ENCODE measurements at places on chromosomes 2 and 18.

- no peak for DNase-seq
These were observed 73.9 kb upstream of the NFATC1 start for GRCh38 chr18:79321625-79322405.

GRCh38 chr2:76448956-76449355 lies 738.2 kb upstream of the GCFC2 start:
- no peak for DNase-seq

GRCh38 chr2:69544951-69545350 lies 98.6 kb downstream of the AAK1 start:
- DNase-seq, result no peak

DNA sequence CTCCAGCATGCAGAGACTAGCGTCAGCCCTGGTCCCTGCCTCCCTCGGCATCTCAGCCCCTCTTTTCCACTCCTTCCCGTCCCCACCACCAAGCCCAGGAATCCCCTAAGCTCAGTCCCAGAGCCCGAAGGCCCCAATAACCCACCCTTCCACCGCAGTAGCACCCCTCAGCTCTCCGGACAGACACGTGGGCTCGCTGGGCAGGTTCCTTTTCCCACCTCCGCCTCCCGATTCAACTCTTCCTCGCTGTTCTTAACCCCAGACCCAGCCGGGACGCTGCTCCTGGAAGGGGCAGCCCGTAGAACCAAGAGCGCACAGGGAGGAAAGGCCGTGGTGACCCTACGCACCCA lies 1.4 kb downstream of the IHH start:
- peak; percentile 29 for DNase-seq

DNA sequence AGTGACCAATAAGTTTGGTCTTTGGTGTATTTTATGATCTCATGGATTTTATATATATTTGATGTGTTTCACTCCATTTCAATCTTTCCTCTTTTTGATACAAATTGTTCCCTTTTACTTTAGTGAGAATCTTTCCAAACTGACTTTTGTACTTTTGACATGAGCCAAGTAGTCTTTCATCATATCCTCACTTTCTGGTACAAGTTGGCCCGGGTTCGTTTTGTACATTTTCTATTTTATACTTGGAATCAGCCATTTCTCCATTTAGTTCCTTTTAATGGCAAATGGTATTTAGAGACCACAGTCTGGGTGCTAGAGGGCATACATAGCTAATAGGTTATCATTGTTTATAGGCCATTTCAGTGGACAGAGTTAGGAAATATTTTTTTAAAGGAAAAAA lies 147.9 kb upstream of the MYO3B start:
- DNase-seq, result no peak

DNA sequence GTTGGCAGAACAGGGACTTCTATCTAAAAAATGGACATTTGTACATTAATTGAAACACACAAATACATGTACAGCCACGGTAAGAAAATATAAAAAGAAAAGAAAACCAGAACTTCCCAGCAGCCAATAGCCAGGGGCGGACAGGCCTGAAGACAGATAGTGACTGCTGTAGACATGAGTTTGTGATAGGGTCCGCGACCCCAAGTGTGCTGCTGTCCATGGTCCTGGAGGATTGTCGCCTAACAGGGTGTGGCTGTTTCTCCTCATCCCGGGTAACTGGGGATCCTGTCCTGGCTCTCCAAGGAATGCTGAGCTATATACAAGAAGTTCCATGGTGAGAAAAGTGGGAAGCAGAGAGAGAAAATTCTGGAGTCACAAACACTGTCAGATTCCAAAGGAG lies 266.5 kb upstream of the SALL3 start:
- DNase-seq, result peak; percentile 60

- no peak for DNase-seq
These were observed 6.8 kb downstream of the EDAR start for GRCh38 chr2:108982259-108982679.

DNA sequence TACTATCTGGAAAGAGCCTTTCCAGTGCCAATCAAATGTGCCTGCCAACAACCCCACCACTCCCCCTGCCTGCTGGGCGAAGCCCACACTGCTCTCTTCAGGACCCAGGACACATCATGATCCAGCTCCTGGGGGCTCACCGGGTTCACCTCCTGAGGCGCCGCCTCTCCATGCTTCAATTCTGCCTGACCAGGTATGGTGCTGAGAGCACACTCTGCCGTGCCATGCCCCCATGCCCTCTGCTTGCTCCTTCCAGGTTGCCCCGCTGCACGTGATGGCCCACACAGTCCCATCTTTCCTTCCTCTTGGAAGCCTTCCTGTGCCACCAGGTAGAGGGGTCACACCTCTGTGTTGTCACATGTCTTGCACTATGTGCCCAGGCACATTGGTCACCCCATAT lies 47.5 kb downstream of the ASB18 start:
- DNase-seq, result no peak

GRCh38 chr2:200199005-200199404 lies 107.5 kb upstream of the SPATS2L start:
- no peak for DNase-seq

DNA sequence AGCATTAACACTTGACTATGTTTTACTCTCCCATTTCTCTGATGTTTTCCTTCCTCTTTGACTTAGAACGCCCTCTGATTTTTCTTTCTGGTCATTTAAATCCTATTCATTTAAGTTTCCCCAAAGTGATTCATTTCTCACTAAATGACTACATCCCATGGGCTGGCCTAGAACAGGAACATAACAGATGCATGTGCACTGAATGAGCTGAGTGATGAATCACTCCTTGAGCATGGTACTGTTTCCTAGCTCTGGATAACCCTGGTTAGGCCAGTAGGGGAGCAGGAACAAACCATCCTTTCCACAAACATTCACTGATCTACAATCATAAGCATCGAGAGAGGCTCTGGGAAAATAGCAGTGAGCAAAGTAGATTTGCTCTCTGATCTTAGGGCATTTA lies 221.9 kb upstream of the SETBP1 start:
- DNase-seq, result no peak

DNA sequence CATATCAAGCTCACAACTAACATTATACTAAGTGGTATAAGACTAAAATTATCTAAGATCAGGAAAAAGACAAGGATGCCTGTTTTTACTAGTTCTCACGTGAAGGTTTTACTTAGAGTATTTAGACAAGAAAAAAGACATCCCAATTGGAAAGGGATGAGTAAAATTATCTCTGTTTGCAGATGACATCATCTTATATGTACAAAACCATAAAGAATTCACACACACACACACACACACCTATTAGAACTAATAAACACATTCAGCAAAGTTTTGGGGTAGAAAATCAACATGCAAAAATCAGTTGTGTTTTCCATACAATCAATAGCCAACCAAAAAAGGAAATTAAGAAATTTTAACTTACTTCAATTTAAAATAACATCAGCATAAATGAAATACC lies 35.9 kb upstream of the RGPD4 start:
- DNase-seq, result no peak

DNA sequence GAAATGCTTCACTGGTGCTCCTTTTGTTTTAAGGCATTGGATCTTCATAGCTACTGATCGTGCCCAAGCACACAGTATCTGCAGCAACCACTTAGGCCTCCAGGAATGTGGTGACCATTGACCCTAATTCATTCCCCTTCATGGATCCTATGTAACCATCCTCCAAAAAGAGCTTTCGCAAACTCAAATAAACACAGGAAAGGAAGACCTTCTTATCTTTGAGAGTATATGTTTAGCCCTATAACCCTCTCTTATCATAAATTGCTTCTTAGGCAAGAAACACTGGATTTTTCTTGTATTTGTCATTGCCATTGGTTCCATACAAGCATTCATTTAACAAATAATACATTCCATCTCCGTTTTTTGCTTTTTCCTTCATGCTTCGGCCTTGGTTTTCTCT lies 4.1 kb upstream of the TTR start:
- DNase-seq, result no peak

GRCh38 chr2:47708801-47709499 lies 74.0 kb upstream of the MSH6 start:
- DNase-seq, result no peak

- peak; percentile 85 for DNase-seq
These were observed at the start of gene SNED1 for GRCh38 chr2:240997856-240998705. SNED1 (plus strand) TSS chr2:240998618; CDS start chr2:240998838, 220 bp downstream.

GRCh38 chr2:64841461-64841860 lies 147.7 kb upstream of the SLC1A4 start:
- DNase-seq, result no peak

GRCh38 chr2:235725841-235726240 lies 232.0 kb downstream of the AGAP1 start:
- DNase-seq, result no peak

GRCh38 chr2:60095202-60095815 lies 458.1 kb downstream of the BCL11A start:
- DNase-seq, result no peak

DNA sequence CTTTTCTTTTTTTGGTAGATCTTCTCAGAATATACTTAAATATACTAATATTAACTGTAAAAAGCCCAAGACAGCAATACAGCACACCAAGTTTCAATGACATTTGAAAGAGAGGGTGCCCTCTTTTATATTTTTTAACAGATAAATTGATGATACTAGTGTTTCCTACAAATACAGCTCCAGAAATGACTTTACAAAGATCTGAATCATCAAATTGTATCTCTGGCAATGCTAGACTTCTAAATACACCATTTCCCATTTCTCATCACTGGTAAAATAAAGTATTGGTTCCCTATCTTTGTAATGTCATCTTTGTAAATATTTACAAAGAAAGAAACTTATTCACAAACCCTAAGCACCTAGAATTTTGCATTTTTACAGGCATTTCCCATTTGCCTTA lies 281.3 kb downstream of the EXOC6B start:
- DNase-seq, result no peak

DNA sequence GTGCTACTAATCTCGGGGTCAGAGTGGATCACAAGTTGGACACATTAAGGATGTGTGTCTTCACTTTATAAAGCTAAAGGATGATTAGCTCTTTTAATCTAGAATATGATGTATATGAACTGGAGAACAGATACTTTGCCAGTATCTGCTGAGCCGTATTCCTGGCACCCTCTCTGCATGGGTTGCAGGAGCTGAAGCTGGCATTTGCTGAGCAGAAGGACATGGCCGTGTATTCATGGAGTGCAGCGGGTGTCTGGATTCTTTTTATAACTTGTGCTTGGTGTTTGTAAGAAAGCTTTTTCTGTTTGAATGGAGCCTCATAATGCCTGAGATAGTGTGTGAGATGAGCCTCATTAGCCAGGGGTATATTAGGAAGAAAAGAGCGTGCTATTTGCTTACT lies 103.9 kb upstream of the MCFD2 start:
- no peak for DNase-seq

GRCh38 chr2:175852879-175853615 lies 149.0 kb downstream of the LNPK start:
- DNase-seq, result no peak

- DNase-seq, result no peak
These were observed 665.8 kb upstream of the ID2 start for GRCh38 chr2:8015848-8016600.

- DNase-seq, result no peak
These were observed 11.4 kb downstream of the FHOD3 start for GRCh38 chr18:36308711-36309435.

DNA sequence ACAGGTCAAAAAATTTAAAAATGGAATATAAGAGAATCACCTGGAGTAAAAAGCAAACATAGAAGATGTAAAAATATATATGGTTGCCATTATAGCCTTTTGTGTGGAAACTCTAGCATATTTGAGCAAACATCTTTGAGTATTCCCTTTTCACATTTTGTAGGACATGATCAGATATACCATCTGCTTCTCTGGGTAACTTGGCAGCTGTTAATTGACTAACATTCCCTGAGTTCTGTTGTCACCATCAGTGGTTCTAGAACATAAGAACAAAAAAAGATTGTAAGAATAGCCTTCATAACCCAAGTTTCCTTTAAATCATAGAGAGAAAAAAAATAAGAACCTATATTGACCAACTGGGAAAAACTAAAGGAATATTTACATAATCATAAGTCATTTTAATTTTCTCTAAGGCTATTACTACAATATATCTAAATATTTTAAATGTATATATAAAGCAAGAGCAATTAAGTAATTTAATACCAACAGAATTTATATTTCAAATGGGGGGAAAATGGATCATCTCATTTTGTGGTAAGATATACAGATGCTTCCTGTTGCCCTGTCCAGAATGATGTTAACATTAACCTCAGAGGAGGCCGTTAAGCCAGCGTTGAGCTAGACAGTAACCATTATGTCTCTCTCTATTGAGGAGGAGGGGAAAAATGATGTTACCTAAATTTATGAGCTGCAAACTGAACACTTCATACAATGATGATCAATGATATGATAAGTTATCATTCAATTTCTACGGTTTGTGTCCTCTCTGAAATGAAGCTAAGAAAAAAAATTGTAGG lies 9.8 kb upstream of the INO80D start:
- DNase-seq, result no peak

DNA sequence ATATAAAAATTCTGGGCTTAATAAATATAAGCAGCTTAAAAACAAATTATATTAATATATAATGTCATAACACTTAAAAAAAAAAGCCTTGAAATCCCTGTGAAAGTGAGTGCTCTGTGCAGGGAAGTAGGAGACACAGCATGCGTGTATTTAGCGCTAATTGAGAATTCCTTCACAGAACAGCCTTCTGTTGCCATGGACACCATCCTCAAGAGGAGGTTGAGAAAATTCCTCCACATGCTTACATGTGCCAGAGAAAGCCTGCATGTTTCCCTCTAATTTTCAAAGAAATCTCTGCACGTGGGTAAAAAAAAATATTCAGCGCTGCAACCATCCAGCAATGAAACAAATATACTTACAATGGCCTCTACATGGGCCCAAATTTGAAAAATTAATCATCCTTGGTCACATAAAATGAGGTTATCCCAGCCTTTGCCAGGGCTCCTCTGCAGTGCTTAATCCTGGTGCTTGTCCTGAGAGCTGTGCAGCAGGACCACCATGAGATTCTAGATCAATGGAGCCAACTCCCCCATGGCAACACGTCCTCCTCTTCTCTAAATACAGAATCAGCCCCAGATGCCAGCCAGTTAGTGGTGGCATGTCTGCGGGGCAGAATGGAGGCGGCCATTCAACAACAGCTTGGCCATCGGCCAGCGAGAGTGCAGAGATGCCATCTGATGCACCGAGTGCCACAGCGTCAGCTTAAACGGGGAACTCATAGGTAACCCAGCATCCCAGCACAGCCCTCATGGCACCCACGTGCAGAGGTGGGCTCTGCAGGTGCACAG lies 228.0 kb downstream of the MYT1L start:
- DNase-seq, result no peak

GRCh38 chr2:55009277-55010060 lies 40.8 kb downstream of the RTN4 start:
- DNase-seq, result no peak

GRCh38 chr2:113200236-113200635 lies 26.5 kb downstream of the PSD4 start:
- peak; percentile 31 for DNase-seq

DNA sequence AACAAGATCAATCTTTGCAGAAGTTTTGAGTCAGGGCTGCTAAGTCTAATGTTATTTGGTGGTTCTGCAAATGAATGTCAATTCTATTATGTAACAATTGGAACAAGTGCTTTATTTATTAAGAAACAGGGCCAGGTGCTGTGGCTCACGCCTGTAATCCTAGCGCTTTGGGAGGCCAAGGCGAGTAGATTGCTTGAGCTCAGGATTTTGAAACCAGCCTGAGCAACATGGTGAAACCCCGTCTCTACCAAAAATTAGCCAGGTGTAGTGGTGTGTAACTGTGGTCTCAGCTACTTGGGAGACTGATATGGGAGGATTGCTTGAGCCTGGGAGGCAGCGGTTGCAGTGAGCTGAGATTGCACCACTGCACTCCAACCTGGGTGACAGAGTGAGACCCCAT lies 13.2 kb upstream of the RNF103 start:
- no peak for DNase-seq

GRCh38 chr2:235050980-235051351 lies 99.1 kb downstream of the SH3BP4 start:
- DNase-seq, result peak; percentile 76

GRCh38 chr2:43484323-43484930 lies 111.4 kb downstream of the THADA start:
- no peak for DNase-seq
